ENCODE measurements at places on chromosomes 5 and 9. TPM values are rescaled to one million over a fixed set of nuclear protein-coding genes. Genes with fewer than 3 reads are reported as not detected.

Gene FIBCD1
- total RNA-seq, result 5.3 TPM

Gene STKLD1
- total RNA-seq, result 1.2 TPM

Gene TLX3
- not detected for total RNA-seq

Gene DOCK2
- 6.2 TPM for total RNA-seq

Gene SLC6A7
- total RNA-seq, result under 0.01 TPM

Gene ATP6V0E1
- total RNA-seq, result 177 TPM

DNA sequence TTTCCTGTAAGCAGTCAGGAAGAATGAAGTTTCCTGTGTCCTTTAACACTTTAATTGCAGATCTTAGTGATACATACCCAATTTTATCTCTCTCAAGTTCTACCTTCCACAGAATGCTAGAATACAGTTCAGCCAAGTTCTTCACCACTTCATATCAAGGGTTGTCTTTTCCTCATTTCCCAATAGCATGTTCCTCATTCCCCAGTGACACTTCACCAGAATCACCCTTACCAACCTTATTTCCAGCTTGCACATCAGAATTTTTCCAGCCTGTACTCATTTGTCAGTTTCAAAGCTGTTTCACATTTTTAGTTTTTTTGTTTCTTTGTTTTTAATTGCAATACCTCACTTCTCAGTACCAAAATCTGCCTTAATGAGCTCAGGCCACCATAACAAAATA lies 126.1 kb downstream of the ESM1 start:
- no peaks in the 10 kb centered on the region for H3K27me3 ChIP-seq
- DNase-seq, result no peak
- peaks cover 20% of the 10 kb centered on the region for H3K4me1 ChIP-seq
- no peak overlapping the region for H3K27ac ChIP-seq

DNA sequence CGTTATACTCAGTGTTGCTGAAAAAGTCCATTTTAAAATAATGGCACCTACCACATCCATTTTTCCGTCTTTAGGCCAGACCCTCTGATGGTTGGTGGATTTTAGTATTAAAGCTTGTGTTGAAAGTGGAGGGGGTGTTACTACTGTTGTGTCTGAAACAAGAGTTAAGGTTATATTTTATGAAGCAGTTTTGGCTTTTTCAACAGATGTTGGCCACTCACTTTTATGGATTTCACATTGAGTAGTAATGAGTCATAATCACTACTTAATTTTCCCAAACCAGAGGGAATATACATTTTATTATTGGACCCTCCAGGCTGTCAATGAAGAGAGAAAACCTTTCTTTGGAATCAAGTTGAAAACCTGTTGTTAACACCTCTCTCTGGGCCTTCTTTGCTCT lies 88.0 kb downstream of the TRIO start:
- DNase-seq, result no peak
- no peak overlapping the region for H3K27ac ChIP-seq
- peaks cover 15% of the 10 kb centered on the region for H3K36me3 ChIP-seq
- H3K4me1 ChIP-seq, result peaks cover 39% of the 10 kb centered on the region
- no peaks in the 10 kb centered on the region for H3K27me3 ChIP-seq

DNA sequence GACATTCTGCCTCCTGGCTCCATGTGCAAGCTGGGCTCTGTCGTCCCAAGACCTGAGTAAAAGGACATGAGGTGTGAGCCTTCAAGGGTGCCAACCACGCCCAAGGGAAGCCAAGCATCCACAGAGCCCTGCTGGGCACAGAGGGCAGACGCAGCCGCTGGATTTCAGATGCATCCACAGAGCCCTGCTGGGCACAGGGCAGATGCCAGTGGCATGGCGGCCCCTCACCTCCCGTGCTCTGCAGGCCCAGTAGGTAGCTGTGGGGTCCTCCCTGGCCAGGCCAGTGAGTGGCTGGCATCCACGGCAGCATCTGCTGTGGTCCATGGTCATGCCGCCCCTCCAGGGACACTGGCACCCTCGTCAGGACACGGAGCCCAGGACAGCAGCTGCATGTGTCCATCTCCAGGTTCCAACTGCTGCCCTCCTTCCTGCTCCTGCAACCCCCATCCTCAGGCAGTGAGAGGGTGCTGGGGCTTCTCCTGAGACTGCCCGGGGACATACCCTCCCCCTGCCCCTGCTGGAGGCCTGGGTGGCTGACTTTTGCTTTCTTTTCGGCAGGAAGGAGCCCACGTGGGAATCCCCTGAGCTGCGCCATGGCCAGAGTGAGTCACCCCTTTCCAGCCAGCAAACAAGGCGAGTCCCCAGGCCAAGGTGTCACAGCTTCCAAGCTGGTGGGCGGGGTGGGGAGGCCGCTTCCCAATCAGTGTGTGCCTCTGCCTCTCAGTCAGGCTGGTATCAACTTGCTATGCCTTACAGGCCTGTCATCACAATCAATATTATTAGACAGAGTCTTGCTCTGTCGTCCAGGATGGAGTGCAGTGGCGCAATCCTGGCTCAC lies 4.0 kb upstream of the TRAF2 start:
- peak overlapping the region; percentile 67 for H3K4me3 ChIP-seq
- H3K27me3 ChIP-seq, result no peaks in the 10 kb centered on the region
- H3K4me1 ChIP-seq, result peaks cover 17% of the 10 kb centered on the region
- peak; percentile 99 for DNase-seq
- H3K27ac ChIP-seq, result peak overlapping the region; percentile 59

- no peaks in the 10 kb centered on the region for H3K4me1 ChIP-seq
- H3K27me3 ChIP-seq, result no peaks in the 10 kb centered on the region
- no peak overlapping the region for H3K27ac ChIP-seq
- no peak overlapping the region for H3K4me3 ChIP-seq
- H3K36me3 ChIP-seq, result no peaks in the 10 kb centered on the region
Measured at GRCh38 chr9:97140566-97140965, 101.6 kb upstream of the CTSV start.

DNA sequence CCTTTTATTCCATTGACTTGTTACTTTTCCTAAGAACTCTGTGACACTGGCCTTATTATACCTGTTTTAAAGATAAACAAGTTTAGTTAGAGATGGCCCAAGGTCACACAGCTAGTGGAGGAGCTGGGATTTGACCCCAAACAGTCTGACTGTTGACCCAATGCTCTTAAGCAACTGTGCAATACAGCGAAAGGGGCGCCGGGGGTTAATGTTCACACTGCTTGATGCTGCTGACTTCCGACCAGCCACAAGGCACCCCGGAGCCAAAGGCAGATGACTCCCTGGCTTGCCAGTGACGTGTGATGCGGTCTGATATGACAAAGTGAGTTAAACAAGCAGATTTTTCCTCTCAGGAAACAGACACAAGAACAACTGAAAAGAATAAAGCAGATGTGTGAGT lies 23.9 kb downstream of the PIK3R1 start:
- peak overlapping the region; percentile 72 for H3K27ac ChIP-seq
- no peaks in the 10 kb centered on the region for H3K36me3 ChIP-seq

- no peak overlapping the region for H3K27ac ChIP-seq
- no peaks in the 10 kb centered on the region for H3K27me3 ChIP-seq
- no peak overlapping the region for H3K4me3 ChIP-seq
- DNase-seq, result peak; percentile 56
Measured at GRCh38 chr9:128642675-128643245, 13.9 kb downstream of the DYNC2I2 start.

GRCh38 chr5:89946916-89947315 lies 462.6 kb downstream of the CETN3 start:
- no peak for DNase-seq
- H3K27ac ChIP-seq, result no peak overlapping the region
- no peaks in the 10 kb centered on the region for H3K27me3 ChIP-seq
- no peaks in the 10 kb centered on the region for H3K4me1 ChIP-seq
- no peaks in the 10 kb centered on the region for H3K36me3 ChIP-seq

GRCh38 chr5:172723508-172723907 lies 47.5 kb downstream of the DUSP1 start:
- H3K36me3 ChIP-seq, result no peaks in the 10 kb centered on the region
- H3K4me3 ChIP-seq, result no peak overlapping the region
- no peak overlapping the region for H3K27ac ChIP-seq
- H3K27me3 ChIP-seq, result no peaks in the 10 kb centered on the region
- peak; percentile 21 for DNase-seq

DNA sequence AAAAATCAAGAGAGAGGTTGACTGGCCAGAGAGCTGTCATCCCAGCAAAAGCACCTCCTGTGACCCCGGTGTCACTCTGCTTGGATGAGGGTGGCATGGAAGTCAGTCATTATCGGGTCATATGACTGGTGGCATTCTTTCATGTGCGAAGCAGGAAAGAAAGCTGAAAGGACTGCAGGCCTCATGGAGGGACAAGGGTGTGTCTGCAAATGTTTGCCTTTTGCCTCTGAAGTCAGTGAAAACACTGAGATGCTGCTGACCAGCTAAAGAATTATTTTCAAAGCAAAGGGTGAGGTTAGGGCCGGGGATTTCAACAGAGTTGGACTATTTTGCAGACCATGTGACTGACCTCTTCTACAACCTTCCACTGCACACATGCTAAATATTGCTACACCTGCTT lies 298.3 kb downstream of the CSNK1G3 start:
- H3K36me3 ChIP-seq, result no peaks in the 10 kb centered on the region
- H3K4me3 ChIP-seq, result no peak overlapping the region
- no peak for DNase-seq

- H3K27ac ChIP-seq, result no peak overlapping the region
- no peaks in the 10 kb centered on the region for H3K36me3 ChIP-seq
- H3K27me3 ChIP-seq, result no peaks in the 10 kb centered on the region
Measured at GRCh38 chr5:74396913-74397622, 243.5 kb downstream of the ENC1 start.

DNA sequence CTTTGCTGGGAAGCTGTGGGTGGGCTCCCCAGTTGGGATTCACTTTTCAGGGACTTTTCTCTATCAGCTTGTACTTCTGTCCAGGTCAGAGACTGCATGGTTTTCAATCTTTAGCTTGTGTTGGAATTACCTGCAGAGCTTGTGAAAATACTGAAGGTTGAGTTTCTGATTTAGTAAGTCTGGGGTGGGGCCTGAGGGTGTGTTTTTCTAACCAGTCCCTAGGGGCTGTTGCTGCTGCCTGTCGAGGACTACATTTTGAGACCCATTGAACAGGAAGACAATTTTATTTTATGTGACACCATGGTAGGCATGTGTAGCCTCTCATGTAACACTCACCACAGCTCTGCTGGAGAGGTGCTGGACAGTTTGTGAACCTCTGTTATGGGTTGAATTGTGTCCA lies 14.7 kb upstream of the MLANA start:
- no peaks in the 10 kb centered on the region for H3K27me3 ChIP-seq
- no peak overlapping the region for H3K27ac ChIP-seq
- H3K36me3 ChIP-seq, result no peaks in the 10 kb centered on the region
- H3K4me3 ChIP-seq, result no peak overlapping the region
- DNase-seq, result peak; percentile 37

DNA sequence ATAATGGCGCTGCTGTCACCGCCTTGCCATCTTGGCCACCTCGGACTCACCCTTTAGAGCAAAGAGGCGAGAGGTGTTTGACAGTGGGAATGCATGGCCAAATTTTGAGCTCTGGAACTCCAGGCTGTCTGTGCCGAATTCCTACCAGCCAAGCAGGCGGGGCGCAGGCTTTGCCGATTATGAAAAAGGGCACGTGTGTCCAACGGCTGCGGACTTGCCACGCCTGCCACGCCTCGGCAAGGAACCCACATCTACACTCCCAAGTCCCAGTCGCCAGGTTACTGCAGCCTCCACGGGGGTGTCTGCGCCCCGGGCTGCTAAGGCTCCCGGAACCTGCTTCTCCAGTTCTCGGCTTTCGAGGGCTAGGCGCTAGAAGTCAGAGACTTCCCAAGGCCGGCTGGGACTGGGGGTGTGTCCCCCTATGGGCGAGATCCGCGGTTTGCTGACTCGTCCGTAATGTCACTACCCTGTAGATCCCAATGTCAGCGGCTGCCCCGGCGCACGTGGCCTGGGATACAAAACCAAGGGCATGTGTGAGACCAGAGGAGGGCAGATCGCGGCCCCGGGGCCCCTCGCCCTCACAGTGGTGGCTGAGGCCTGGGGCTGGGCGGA lies 2.8 kb downstream of the NPR3 start:
- peak overlapping the region; percentile 71 for H3K27ac ChIP-seq
- H3K27me3 ChIP-seq, result no peaks in the 10 kb centered on the region
- H3K4me3 ChIP-seq, result peak overlapping the region; percentile 83
- H3K4me1 ChIP-seq, result peaks cover 23% of the 10 kb centered on the region
- H3K36me3 ChIP-seq, result peaks cover 9% of the 10 kb centered on the region

Measured in osteoblast (primary cell).